Ecto neural progenitor cell (in vitro differentiated cells): ENCODE measurements at places on chromosomes 12 and 14.

DNA sequence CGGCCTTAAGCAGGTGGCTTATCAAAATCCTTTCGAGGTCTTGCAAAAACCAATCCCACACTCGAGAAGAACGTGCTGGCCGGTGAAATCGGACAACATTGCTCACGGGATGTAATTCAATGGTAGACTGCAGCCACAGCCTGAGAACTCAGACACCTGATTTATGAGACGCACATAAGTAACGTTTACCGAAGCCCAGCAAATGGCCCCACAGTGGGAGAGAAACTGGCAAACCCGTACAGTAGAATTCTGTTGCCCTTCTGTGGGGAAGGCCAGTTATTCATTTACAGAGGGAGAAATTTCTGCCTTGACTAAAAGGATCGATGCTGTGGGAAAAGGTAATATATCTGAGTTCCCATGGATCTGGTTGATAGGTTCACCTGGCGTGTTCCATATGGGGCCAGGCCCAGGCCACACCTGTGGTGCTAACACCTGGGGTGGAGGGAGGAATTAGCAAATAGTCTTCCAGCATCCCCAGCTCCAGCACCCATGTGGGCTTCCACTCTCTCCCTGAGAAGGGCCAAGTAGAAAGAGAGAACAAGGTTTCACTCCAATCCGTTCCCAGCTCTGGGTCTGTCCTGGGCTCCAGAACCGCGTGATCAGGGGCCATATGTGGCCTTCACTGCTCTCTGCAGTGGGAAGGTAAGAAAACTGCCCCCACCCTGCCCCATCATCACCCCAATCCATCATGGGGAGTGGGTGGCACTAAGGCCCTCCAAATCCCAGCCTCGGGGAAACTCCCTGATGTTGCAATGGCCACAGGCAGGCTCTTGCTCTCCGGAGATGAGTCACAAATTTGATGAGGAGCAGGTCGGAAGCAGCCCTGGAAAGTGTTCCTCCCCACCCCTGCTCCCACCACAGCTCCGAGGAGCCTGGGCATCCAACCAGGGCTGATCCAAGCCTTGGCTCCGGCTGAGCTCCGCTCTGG lies 12.7 kb downstream of the BDKRB1 start:
- no peak for DNase-seq

GRCh38 chr14:96599076-96599475 lies 96.9 kb downstream of the PAPOLA start:
- DNase-seq: no peak

DNA sequence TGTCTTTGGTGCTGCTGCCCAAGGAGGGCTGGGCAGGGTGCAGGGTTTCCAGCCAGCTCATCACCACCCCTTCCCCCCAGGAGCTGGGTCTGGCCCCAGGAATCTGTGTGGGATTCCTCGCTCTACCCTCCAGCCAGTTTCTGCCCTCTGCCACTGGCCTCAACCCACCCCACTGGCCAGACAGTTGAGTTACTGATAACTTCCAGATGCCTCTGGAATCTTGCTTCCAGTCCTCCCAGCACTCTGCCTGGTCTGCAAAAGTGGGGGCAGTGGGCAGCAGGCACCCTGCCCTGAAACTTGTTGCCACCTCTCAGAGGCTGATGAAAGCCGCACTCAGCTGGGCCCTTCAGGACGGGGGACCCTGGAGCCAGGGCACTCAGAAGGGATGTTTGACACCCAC lies 20.1 kb upstream of the TBX3 start:
- DNase-seq: no peak

- DNase-seq: no peak
Observed at GRCh38 chr12:54141431-54142113, 47.2 kb downstream of the SMUG1 start.

DNA sequence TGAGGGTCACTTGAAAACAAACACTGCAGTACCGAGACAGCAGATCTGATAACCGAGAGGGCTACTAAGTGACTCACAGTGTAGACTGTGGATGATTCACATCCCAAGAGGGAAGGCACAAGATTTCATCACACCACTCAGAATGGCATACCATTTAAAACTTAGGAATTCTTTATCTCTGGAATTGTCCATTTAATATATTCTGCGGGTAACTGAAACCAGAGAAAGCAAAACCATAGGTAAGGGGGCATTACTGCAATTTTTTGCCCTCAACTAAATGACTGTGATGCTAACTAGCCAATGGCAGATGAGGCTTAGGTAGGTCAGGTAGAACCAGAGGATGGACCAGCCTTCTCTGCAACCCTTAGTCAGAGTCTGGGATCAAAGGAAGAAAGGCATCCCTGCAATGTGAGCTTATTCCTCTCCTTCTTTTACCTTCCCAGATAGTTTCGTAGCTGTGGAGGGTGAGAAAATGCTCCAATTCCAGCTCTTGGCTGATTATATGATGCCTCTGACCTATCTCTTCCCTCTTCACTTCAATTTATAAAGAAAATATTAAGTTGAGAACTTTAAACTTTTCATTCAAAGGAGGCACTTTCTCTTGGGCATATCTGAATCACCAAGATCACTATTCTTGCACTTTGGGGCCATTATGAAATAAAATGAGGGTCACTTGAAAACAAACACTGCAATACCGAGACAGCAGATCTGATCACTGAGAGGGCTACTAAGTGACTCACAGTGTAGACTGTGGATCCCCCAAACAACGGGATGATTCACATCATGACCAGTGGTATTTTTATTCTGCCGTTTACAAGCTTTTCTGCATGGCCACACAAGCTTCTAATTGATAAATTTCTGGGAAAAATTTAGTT lies 6.8 kb downstream of the ART4 start:
- DNase-seq: no peak

GRCh38 chr12:65886996-65887395 lies 62.7 kb downstream of the HMGA2 start:
- no peak for DNase-seq

DNA sequence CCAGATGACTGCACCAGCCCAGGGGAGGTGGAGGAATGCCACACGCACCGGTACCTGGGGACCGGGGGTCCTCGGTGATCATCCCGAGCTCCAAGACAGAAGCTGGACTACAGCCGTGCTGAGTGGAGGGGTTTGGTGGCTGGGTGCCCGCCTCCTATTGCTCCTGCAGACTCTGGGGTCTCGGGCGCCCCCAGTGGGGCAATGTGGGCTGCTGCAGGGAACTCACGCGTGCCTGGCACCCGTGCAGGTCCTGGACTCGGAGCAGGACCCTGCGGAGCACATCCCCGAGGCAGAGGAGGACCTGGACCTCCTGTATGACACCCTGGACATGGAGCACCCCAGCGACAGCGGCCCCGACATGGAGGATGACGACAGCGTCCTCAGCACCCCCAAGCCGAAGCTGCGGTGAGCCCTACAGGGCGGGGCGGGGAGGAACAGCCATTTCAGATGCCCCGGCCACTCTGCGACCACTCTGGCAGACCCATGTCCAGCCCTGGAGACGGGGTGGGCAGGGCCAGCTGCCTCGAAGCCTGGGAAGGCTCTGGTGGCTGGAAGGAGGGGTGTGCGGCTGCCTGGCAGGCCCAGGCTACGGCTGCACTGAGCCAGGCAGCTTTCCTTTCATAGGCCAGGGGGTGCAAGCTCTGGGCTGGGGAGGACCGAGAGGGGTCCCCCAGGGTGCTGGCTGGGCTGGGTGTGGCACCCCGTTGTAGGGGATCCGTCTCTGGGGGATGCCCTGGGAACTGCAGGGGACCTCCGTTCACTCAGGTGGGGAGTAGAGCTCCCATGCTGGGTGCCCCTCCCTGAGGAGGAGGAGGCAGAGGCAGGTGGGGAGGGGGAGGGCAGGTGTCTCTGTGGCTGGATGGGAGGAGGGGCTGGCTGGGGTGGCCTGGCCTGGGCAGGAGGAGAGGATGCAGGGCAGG lies 21.6 kb upstream of the TEX22 start:
- no peak for DNase-seq
